ENCODE measurements at places on chromosomes 4 and X.
A peak's percentile ranks its signal among the peaks of the same experiment; 100 is the strongest.

DNA sequence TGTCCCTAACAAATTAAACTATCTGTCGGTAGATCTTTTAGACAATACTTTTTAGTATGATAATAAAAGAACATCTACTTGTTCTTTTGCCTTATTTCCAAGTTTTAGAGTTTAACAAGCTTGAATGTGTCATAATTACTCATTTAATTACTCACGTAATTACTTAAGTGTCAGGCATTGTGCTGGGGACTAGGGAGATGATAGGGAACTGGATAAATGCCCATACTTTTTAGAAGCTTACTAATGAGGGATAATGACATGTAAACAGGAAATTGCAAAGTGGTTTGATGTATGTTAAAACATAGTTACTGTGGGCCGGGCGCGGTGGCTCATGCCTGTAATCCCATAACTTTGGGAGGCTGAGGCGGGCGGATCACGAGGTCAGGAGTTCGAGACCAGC is 158.3 kb downstream of the DMD start:
- no peak for DNase-seq

GRCh38 chr4:109303140-109303496 is 660 bp upstream of the COL25A1 start:
- DNase-seq: peak; percentile 27

DNA sequence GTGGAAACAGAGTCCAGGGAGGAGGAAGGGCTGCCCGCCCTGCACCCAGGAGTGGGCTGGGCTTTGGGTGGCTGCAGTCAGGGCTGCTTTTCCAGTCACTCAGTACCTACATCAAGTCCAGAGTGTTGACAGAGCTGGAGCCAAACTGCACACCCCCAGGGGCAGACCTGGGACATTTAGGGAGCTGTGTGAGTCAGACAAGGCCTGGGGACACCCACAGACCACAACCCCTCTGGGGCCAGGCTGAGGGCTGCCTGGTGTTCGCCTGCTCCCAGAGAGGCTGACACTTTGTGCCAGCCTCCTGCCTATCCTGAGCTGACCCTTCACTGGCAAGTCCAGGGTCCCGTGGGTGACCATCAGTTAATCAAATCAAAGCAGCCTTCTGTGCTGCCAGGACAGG is 240.0 kb downstream of the BCOR start:
- DNase-seq: no peak

DNA sequence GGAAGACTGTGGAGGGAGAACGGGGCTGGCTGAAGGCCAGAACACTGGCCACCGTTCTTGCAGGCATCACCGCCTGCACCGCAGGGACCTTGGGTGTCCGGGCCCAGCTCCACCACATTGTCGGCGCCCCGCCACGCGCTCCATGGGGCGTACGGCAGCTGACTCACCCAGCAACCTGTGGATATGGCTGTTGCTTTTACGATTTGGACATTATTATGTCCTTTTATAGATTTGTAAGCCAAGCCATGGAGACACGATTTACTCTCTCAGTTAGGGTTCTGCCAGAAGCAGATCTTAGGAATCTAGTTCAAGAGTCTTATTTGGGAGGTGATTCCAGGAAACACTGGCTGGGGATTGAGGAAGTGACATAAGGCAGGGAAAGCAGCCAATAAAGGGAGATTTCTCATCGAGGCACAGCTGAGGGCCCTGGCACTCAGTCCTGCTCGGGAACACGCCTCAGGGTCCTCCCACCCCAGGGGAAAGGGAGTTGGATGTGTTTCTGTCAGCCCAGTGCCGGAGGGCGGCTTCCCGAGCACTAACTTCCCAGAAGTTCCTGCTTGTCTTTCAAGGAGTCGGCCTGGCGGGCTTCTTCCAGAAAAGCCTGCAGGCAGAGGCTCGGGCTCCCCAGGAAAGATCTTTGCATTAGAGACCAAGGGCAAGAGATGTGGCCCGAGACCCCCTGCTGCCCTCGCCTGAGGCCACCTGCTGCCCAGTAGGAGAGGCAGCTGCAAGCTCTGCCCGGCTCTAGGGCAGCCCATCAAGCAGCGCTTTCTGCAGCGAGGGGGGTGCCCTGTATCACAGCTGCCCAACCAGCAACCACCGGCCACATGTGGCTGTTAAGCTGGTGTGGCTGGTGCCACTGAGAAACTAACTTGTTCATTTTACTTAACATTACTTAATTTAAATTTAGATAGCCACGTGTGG is 52.9 kb downstream of the CRMP1 start:
- DNase-seq: peak; percentile 7

DNA sequence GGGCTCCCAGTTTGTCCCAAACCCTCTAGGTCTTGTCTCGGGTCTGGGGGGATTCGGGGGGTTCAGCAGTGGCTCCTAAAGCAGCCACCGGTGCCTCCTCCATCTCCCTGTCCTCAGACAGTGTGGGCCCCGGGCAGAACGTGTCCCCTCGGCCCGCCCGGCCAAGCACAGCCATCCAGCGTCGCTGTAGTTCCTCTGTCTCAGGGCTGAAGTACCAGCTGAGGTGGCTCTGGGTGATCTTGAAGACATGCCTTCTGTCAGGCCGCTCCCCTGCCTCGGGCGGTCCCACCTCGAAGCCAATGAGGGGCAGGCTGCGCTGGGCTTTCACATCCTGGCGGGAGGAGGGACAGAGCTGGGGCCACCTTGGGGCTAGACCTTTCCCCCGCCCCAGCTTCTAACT is 5.9 kb downstream of the TSR2 start:
- DNase-seq: no peak

DNA sequence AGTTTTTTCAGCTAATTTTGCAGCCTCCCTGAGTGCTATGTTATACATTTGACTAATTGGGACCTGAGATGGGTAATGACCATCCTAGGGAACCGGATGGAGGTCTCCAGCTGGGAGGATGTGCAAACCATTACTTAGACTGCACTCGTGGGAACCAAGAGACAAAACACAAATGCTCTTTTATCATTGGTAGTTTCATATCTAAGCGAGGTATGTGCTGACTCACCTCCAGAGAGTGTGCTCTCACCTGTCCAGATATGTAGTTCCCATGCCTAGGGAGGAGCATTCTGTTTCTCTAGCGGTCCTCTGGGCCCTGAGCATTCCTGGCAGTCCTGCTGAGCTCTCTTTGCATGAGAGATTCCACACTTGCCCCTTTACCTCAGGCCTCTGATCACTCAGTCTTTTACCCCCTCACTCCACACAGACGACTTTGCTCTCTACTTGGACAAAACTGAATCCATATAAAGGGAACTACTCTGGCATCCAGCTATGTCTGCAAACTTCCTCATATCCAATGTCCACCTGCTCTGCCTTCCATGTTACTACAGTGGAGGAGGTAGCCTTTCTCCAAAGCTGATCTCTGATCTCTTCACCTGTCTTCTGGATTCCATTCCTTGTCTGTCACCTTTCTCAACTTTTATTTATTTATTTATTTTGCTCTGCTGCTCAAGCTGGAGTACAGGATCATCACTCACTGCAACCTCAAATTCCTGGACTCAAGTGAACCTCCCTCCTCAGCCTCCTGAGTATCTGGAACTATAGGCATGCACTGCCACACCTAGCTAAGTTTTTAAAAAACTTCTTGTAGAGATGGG is 88.4 kb downstream of the LRP2BP start:
- no peak for DNase-seq

DNA sequence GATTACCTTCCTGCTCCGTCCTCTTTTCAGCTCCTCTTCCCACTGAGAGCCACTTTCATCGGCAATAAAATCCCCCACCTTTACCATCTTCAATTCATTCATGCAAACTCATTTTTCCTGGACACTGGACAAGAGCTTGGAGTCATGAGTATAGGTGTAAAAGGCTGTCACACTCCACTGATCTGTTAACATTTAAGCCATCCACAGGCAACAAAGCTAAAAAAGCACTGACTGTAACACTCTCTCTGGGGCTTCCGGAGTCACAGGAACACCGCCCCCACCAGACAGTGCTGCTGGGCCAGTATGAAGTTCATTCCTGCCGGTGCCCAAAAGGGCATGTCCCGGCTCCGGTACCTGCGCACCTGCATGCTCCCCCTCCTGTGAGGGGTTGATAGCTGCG is 38.5 kb downstream of the MAGEB5 start:
- no peak for DNase-seq

DNA sequence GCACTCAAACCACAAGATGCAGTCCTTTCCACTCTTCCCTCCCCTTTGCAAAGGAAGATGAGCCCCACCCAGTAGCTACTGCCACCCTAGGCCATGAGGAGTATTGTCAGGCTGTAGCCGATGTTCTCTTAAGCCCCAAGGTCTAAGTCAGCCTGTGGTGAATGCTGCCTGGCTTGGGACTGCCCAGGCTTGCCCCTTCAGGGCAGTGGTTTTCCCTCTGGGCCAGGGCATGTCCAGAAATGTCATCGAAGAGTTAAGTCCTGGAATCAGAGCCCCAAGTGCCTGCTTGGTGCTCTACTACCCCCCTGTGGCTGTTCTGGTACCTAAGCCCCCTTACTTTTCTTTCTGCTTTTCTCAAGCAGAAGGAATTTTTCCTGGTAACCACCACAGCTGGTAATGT is 11.8 kb upstream of the PGK1 start:
- peak; percentile 54 for DNase-seq

GRCh38 chr4:38559374-38559773 is 104.6 kb upstream of the KLF3 start:
- DNase-seq: no peak

- DNase-seq: peak; percentile 39
These were observed 77.6 kb downstream of the FBXL5 start for GRCh38 chr4:15577508-15577907.

DNA sequence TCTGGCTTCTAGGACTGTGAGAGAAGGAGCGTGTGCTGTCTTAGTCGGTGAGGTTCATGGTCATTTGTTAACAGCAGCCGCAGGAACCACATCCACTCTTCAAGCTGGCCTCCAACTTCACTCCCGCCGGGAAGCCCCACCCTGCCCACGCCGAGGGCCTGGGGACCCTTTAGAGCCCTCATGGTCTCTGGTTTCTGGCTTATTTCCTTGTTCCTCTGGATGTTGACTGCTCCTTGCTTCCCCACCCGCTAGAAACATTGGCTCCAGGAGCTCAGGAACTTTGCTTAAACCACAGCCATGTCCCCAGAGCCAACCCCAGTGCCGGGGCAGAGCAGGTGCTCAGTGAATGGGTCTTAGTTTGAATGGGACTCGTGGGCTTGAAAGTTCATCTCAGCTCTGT is 40.8 kb downstream of the HTRA3 start:
- no peak for DNase-seq

DNA sequence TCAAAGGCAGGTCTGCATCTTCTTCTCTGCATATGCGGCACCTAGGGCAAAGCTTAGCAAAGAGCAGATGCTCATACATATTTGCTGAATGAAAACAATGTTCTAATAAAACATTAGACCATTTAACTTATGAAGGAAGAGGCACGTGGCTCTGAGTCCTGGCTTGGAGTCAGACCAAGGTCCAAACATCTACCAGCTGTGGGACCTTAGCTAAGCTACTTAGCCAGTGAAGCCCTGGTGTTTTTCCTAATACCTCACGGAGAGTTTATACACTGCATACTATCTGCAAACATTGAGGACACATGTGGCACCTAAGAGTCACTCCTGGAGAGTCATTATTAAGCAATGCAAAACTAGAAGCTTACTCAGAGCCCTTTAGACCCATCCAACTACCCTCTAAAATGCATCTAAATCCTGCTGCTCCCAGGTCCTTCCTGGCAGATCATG is 9.0 kb downstream of the PDGFC start:
- DNase-seq: peak; percentile 72

DNA sequence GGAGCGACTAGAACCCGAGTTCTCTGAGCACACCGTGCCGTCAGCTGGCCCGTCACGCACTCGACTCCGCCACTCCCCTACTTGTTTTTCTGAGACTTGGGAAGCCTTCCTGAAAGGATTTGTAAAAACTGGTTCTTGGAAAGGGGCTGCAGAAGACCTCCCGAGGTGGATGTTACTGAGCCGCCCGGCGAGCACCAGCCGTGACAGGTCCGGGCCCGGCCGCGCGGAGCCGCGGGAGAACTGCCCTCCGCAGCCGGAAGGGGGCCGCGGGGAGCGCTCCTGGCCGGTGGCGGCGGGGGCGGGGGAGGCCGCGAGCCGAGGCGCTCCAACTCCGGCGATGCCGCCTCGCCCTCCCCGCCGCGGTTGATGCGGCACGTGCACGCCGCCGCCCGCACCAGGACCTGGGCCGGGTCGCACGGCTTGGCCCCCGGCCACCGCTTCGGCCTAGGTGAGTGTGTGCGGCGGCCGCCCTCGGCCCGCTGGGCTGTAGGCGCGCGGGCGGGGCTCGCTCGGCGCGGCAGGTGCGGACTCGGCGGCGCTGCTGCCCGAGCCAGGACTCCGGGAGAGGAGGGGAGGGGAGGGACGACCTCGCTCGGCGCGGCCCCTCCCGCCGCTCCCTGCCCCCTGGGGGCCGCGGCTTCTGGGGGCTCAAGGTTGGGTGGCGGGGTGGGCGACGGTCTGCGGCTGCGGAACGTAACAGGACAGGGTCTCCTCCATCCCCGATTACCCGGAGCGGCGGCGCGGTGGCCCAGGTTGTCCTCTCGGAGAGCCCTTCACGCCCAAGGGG is 1.7 kb downstream of the SPRY1 start:
- DNase-seq: peak; percentile 72

DNA sequence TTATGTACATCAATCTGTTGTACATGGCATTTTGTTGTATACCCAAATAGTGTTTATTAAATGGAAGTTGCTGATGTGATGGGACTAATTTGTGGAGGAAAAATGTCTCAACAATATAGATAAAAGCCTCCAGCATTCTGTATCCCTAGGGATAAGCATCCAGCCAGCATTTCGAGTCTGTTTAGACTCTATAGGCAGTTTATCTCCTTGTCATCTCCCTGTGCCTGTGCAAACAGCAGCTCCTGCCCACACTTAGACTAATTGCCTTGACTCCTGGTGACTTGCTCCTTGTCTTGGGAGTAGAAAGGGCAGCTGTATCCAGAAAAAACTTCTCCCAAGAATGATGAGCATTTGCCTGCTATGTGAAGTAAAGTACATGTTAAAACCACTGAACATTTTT is 83.8 kb downstream of the DOCK11 start:
- DNase-seq: no peak

DNA sequence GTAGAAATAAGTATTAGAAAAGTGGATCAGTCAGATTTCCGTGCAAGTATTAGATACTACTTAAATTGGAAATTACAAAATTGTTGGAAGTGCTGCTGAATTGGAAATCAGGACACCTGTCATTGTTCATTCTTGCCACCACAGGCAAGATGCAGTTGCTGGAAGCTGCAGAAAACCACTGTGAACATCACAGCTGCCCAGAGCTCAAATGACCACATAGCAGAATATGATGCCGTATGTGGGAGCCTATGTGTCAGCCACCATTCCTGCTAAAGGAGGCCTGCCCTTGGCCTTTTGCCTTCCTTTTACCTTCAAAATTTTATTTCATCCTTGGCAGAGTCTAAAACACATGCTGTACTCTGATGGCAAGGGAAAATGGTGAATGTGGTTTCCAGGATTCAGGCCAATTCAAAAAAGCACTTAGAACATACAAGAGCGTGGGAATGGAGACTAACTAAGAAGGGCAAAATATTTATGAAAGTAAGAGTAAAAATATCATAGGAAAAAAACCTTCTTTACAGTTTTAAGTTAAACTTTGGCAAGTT is 1005.5 kb upstream of the GRID2 start:
- DNase-seq: no peak

- no peak for DNase-seq
These were observed 2.6 kb downstream of the HCCS start for GRCh38 chrX:11113731-11114130.
